ENCODE measurements at places on chromosomes 7 and 10. TPM values are rescaled to one million over a fixed set of nuclear protein-coding genes. Genes with fewer than 3 reads are reported as not detected.

SLC39A12 gene
- under 0.01 TPM for total RNA-seq

DNA sequence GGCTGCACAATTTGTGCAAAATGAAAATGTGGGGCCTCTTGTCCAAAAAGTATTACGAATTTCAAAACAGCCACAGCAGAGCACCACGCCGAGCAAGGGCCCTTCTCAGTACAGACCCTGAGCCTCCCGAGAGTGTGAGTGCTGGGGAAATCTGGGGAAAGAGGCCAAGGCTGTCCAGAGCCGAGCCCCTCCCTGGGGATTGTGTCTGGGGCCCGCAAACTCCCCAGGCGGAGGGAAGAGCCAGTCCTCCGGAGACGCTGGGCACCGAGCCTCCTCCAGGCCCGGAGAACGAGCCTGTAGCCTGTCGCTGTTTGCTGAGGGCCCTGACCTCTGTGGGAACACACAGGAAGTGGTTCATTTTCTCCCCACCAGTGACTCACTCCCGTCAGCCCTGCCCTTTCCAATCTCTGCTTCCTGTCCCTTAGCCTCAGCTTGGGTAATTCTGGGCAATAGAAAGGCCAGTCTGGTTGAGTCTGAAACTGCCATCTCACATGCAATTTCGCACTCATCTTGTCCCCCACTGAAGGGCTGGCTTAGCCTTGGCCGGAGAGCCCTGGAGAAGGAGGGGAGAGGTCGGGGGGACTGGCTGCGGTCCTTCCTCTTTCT is 19.5 kb upstream of the GNA12 start:
- DNase-seq, result peak; percentile 92

GRCh38 chr10:113470372-113471240 is 82.2 kb upstream of the HABP2 start:
- DNase-seq, result no peak

- no peak for DNase-seq
These were observed 154.7 kb downstream of the ARID5B start for GRCh38 chr10:62056219-62056618.

DNA sequence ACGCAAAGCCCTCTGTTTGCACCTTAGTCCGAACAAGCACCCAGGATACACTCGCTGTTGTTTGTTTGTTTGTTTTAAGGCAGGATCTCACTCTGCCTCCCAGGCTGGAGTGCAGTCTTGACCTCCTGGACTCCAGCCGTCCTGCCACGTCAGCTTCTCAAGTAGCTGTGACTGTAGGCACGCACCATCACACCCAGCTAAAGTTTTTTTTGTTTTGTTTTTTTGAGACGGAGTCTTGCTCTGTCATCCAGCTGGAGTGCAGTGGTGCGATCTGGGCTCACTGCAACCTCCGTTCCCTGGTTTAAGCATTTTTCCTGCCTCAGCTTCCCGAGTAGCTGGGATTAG is 76.8 kb downstream of the CTBP2 start:
- peak; percentile 75 for DNase-seq

- peak; percentile 68 for DNase-seq
These were observed 104.2 kb upstream of the EEPD1 start for GRCh38 chr7:36048902-36049240.

- DNase-seq, result peak; percentile 35
These were observed 129.8 kb downstream of the FRMD4A start for GRCh38 chr10:14200698-14201544.

DNA sequence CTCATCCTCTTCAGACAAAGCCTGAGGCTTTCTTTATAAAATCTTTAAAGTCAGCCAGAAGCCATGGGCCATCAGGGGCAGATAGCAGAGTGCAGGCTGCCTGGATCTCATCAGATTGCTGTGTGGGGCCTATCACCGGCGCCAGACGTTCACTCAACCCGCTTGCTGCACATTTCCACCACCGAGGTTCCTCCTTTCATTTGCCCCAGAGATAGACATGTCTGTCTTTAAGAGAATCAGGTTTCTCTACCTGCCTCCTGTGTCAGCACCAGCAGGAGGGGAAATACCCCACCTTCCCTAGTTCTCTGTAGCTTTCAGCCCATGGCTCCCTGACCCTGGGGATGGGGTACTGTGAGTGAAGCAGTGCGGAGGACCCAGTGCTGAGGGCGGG is 22.0 kb downstream of the SLC18A2 start:
- no peak for DNase-seq

DNA sequence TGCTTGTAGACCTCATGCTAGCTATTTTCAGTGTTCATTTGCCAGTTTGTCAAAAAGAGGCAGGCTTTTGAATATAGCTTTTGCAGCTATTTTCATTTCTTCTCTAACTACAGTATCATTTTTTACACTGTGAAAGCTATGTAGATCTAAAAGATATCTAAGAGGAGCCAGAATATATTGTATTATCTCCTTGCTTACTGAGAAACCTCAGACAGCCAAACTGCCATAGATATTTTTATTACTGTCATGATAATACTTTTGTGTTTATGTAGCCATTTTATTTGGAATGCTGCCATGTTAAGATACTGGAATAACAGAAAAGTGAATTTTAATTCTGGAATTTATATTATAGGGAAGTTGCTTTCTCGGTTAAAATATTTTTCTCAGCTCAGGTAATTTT is 37.2 kb downstream of the ANKIB1 start:
- DNase-seq, result no peak

Measured in dermis blood vessel endothelial cell (primary cell).